ENCODE measurements at places on chromosomes 11 and 22.

- DNase-seq: no peak
Observed at GRCh38 chr11:119359365-119360214, 13.1 kb upstream of the MFRP start.

DNA sequence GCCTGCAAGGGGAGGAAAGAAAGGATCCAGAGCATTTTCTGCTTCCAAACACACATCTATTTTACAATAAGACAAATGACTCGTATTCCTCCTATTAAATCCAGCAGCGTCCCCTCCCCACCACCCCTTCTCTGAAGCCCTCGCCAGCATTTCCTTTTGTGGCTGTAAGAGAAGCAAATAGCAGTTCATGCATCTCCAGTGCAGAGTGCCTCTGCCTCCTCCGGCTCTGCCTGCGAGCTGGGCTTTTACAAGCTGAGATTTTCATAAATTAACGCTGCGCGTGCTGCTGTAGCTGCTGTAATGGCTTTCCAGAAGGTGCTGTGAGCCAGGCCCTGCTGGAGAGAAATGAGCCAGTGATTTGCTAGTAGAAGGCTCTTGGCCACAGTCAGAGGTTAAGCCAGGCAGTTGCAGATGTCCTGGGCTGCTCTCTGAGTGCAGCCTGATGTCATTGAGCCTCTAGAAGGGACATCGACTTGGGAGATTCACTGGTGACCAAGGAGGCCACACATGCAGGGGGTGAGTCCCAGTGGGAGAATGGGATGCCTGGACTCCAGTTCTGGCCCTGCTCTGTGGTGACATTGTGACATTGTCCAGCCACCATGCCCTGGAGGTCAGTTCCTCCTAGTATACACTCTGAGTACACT is 134.5 kb upstream of the NAV2 start:
- no peak for DNase-seq

DNA sequence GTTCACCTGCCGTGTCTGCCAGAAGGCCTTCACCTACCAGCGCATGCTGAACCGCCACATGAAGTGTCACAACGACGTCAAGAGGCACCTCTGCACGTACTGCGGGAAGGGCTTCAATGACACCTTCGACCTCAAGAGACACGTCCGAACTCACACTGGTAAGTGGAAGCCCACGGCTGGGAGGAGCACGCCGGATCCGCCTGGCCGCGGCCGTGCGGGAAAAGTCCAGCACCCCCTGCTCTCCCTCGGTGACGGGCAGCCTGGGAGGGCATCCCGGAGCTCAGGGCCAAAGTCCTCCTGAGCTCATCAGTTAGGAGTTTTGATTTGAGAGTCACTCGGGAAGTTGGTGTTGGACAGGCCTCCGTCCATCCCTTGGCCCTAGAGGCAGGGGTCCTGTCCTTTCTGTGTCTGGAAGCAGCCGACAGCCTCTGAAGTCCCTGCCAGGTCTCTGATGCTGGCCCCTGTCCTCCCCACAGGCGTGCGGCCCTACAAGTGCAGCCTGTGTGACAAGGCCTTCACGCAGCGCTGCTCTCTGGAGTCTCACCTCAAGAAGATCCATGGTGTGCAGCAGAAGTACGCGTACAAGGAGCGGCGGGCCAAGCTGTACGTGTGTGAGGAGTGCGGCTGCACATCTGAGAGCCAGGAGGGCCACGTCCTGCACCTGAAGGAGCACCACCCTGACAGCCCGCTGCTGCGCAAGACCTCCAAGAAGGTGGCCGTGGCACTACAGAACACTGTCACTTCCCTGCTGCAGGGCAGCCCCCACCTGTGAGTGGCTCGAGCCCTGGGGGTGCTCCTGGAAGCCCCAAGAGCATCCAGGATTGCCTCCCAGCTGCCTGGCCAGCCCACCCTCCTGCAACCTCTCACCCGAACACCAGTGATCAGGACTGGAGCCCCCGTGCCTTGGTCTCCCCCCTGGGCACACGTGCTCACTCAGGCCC is 8.0 kb downstream of the OVOL1 start:
- DNase-seq: no peak

- DNase-seq: no peak
Observed at GRCh38 chr11:69492201-69492991, 10.9 kb downstream of the LINC01488 start.

GRCh38 chr11:68375766-68376165 is 63.4 kb downstream of the LRP5 start:
- DNase-seq: no peak

DNA sequence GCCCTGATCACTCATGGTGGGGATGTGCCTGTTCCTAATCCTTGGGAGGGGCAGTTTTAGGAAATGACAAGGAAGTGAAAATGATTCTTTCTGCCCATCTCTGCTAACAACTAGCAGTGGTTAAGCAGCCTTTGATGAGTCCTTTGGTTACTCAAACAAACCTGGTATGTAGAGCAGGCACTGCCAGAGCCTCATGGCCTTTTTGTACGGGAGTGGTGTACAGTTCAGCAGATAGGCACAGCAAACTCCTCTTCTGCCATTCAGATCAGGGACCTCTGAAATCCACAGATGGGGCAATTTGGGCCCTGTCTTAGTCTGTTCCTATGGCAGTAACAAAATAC is 66.2 kb downstream of the FZD4 start:
- no peak for DNase-seq

DNA sequence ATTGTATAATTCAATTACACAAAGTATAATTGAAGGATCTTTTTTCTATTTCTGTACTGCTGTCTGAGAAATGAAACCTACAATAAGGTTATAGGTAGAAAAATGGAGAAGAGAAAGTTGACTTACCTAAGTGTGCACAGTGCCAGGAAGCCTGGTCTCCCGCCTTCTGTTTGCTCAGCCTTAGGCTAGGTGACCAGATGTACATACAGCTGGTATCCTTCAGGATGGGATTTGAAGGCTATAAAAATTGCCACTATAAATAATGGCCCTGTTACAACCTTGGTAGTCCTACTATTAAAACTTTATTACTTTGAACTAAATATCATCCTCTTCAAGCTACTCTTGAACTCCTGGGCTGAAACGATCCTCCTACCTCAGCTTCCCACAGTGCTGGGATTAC is 19.7 kb downstream of the OR51E2 start:
- DNase-seq: no peak

DNA sequence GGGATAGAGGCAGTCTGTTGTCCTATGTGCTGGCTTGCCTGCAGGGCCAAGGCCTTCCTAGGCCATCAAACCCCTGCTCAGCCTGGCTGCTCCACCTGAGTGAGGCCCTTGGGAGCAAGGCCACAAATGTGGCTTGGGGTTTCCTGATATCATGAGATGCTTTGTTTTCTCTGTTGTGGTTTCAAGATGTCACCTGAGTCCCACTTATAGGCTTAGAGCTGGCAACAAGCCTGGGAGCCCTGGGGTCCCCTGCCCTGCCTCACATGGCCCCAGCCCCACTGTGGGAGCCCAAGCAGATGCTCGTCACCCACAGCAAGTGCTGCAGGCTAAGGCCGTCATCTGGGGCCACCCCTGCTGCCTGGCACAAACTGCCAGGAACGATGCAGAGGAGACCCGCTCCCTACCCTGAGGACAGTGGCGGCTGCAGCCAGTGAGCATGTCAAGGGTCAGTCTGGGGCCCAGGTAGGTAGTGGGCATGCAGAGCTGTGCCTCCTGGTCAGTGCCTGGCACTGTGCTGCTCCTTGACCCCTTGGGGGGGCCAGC is 75.4 kb upstream of the KCNQ1OT1 start:
- DNase-seq: no peak

DNA sequence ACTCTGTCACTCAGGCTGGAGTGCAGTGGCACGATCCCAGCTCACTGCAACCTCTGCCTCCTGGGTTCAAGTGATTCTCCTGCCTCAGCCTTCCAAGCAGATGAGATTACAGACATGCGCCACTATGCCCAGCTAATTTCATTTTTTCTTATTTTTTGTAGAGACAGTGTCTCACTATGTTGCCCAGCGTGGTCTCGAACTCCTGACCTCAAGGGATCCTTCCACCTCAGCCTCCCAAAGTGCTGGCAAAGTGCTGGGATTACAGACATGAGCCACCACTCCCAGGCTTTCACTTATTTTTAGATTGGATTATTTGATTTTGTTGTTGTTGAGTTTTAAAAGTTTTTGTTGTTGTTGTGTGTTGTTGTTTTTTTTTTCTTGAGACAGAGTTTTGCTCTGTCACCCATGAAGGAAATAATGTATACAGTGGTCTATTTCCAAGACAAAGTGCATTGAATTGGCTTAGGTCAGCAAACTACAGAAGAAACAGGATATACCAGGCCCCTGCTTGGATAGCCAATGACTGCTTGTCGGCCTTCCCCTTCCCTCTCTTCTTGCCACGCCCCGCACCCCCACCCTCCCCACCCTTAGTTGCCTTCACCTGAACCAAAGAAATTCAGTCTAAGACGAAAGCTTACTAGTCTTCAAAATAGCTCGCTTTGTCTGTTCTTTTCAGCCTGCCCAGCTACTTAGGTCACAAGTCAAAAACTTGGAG is 91.8 kb upstream of the CLDN5 start:
- no peak for DNase-seq

DNA sequence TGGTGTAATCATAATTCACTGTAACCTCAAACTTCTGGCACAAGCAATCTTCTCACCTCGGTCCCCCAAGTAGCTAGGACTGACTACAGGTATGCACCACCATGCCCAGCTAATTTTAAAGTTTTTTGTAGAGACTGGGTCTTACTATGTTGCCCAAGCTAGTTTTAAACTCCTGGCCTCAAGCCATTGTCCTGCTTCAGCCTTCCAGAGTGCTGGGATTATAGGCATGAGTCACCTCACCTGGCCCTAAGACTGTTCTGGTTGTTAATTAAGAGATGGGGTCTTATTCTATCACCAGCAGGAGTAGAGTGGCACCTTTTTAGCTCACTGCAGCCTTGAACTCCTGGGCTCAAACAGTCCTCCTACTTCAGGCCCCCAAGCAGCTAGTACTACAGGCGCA is 52.0 kb upstream of the DEPDC7 start:
- DNase-seq: no peak

- DNase-seq: no peak
Observed at GRCh38 chr11:11636671-11637070, 14.9 kb upstream of the GALNT18 start.

GRCh38 chr11:102312667-102313066 is 4.6 kb upstream of the BIRC3 start:
- DNase-seq: no peak

- DNase-seq: no peak
Observed at GRCh38 chr22:17159504-17159951, 451 bp upstream of the HDHD5 start.

DNA sequence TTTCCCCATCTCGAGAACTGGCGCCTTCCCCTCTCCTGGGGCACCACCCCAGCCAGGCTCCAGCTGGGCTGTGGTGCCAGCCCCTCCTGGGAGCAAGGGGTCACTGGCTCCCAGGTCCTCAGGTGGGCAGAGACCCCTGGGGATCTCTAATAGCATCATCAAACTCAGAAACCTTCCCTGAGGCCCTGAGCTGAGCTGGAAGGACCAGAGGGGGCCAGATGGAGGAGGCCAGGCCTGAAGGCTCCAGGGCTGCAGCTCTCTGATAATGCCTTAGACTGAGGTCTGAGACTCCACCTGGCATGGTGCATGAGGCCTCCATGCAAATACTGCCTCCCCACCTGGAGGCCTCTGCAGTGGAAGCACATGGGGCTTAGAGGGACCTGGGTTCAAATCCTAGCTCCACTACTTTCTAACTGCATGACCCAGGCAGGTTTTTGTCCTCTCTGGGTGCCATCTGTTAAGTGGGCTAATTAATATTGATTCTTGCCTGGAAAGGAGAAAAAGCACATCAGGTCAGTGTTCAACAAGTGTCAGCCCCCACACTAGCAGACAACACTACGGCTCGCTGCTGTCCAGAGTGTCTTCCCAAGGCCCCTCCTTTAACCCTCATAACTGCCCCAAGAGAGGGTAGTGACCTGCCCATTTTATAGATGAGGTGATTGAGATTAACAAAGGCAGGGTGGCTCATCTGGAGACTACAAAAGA is 1.5 kb downstream of the MAPK8IP1 start:
- DNase-seq: no peak

- DNase-seq: no peak
Observed at GRCh38 chr11:9571071-9571762, 2.3 kb upstream of the WEE1 start.

GRCh38 chr11:134072844-134073243 is 4.0 kb downstream of the JAM3 start:
- DNase-seq: no peak

- no peak for DNase-seq
Observed at GRCh38 chr11:27663326-27663725, 36.9 kb downstream of the BDNF start.

DNA sequence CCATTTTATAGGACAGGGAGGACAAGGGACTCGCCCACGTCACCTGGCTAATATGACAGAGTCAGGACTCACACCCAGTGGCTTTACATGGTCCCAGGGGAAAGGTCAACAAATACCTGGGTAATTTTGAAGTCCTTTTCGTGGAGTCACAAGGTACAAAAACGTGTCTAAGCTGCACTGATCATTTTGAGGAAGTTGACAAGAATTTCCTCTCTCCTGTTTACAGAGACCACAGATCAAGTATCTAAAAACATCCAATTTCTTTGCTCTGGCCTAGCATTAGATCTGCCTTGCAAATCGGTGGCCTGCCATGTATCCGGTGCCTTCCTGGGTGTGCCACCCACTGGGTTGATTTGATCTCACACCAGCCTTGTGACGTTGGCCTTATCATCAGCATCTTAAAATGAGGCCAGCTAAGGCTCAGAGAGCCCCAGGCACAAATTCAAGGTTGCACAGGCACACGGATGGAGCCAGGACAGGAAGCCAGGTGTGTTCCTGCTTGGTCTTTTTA is 17.6 kb downstream of the GDPD5 start:
- no peak for DNase-seq

DNA sequence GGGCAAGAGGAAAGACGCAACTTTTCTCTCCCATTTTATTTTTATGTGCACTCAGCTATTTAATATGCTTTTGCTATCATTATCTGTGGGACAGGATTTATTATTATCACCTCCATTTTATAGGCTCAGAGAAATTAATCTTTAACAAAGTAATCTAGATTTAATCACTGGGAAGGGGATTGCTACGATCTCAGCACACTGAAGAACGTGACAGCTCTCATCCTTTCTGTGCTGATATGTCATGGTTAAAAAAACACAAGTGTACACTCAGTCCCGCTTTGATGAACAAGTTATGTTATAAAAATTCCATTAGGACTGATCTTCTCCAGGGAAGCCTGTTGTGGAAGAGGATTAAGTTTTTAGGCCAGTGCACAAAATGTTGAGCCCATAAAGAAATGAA is 37.6 kb downstream of the CYB5R2 start:
- no peak for DNase-seq

GRCh38 chr11:121550247-121551030 is 97.7 kb upstream of the SORL1-AS1 start:
- no peak for DNase-seq

GRCh38 chr22:31102441-31103081 is 4.8 kb downstream of the SELENOM start:
- DNase-seq: peak; percentile 80

- no peak for DNase-seq
Observed at GRCh38 chr11:12430351-12430750, 53.0 kb downstream of the PARVA start.

- no peak for DNase-seq
Observed at GRCh38 chr22:20466659-20467379, 28.8 kb downstream of the KLHL22 start.

GRCh38 chr11:104645261-104646222 is 252.7 kb downstream of the CASP12 start:
- no peak for DNase-seq

All from GOT3 (cell line).